SK-MEL-5 (cell line): ENCODE measurements at places on chromosomes 3 and 15. TPM values are rescaled to one million over a fixed set of nuclear protein-coding genes. Genes with fewer than 3 reads are reported as not detected.

DNA sequence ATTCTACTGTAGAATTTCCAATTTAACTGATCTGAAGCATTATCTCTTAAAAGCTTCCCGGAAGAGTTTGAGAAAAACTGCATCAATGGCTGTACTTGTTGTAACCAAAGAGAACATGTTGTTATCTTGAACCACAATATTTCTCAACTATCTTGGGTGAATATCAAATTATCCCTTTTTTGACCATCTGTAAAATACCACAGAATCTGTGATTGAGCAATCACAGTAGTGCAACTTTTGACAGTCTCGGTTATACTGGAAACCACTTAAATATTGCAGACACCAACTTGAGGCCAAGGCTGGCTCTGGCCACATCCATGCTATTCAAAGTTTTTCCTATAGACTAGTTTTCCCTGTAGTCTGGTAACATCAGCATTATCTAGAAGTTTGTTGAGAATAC, 842.8 kb upstream of the EPHA6 start:
- DNase-seq, result no peak

ADCY5 gene
- total RNA-seq, result 1.0 and 1.2 TPM in 2 replicates

DNA sequence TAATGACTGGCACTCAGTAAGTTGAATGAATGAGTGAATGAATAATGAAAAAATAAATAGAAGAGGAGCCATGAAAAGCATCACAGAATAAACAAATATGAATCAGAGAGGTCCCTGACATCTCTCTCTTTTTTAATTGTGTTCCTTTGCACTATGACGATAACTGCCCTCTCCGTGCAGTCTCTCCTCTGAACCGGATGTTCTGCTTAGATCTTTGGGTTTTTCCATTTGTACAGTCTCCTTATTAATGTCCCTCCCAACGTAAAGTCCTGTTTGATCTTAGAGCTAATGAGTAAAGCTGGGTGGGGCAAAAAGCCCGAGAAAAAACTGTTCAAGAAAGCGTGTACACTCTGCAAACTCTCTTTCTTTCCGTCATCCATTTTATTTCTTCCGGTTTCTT, 28.3 kb upstream of the BHLHE40 start:
- no peak for DNase-seq

DUSP7 gene
- total RNA-seq, result 11.9 and 12.6 TPM in 2 replicates

DNA sequence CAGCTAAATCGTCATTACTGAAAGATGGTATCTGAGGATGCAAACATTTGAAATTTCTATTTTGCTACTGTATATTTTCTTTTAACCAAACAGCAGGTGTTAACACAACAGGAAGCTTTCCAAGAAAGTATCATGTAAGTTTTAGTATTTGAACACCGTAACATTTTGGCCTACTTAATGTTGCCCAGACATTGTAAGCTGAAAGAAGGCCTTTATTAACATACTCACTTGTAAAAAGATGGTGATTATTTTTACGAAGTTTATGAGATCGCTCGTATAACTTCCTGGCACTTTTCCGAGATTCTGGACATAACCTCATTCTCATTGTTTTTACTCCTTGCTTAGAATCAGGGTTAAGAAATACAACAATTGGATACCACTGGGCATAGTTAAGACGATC, 95.7 kb downstream of the TJP1 start:
- no peak for DNase-seq

GAP43 gene
- not detected in 2 replicates for total RNA-seq

GRCh38 chr15:76962337-76963013, 30.9 kb downstream of the RCN2 start:
- DNase-seq, result no peak

IGF1R gene
- total RNA-seq, result 20.2 and 31.5 TPM in 2 replicates

KNG1 gene
- total RNA-seq, result not detected in 2 replicates

- DNase-seq, result no peak
Observed at GRCh38 chr3:73245459-73245858, 184.0 kb downstream of the EBLN2 start.

DNA sequence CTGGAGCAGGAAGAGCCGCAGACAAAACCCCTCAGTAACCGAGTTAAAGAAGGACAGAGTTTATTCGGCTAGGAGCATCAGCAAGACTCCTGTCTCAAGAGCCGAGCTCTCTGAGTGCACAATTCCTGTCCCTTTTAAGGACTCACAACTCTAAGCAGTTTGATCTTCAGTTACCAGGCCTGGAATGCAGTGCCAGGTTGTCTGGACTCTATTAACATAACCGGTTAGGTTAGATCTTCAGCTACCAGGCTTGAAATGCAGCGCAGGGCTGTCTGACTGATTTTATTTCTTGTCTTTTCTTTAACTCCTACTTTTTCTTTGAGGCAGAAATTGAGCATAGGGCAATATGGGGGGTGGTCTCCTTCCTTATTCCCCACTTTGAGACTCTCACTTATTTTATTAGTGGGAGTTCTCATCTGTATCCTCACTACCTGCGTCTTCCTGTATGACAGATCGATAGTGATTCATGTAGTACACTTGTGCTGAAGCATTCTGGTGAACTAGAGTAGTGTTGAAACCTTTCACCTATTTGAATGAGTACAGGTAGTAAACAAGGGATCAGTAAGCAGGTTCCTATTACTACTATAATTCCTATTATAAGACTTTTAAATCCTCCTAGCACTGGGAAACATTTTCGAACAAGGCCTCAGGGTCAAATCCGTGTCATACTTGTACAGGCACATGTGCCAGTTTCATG, 325.0 kb downstream of the CGGBP1 start:
- DNase-seq, result no peak

GRCh38 chr3:69244039-69244438, 121.6 kb upstream of the LMOD3 start:
- DNase-seq, result no peak

DNA sequence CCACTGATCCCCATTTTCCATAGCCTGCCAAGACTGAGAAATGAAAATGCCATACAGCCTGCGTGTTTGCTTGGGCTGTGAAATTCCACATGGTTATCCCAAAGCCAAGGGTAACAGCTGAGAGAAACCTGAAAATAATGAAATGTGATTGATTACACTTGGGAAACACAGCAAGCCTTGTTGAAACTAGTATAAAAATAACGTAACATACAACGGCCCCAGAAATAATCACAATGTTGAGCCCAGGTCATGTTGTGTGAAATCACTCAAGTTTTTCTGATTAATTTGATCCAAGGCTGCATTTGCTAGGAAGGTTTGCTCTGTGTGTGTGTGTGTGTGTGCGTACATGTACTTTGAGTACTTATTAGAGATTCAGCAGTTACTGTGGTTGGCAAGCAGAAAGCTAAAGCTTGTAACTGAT, 269.0 kb downstream of the OXSM start:
- no peak for DNase-seq

DNA sequence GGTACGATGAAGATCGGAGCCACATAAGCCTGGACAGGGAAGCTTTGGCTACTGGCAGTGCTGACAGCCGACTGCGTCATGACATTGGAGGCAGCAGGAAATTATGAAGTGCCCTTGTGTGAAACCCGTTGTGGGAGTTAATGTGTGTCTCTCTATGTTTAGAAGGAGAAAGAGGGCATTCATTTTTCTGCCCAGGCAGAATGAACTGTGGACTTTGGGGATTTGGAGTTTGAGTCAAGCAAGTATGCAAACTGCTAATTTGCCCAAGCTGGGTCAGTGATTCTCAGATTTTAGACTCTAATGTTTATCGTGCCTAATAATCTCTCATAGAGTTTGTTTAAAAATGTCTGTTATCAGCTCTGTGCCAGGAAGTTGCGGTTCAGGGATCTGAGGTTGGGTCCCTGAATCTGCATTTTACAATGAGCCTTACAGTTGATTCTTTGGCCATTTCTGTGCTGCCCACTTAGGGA, 5.6 kb downstream of the CTXND1 start:
- peak; percentile 96 for DNase-seq

GRCh38 chr3:60801307-60801706, 449.9 kb downstream of the FHIT start:
- no peak for DNase-seq

DNA sequence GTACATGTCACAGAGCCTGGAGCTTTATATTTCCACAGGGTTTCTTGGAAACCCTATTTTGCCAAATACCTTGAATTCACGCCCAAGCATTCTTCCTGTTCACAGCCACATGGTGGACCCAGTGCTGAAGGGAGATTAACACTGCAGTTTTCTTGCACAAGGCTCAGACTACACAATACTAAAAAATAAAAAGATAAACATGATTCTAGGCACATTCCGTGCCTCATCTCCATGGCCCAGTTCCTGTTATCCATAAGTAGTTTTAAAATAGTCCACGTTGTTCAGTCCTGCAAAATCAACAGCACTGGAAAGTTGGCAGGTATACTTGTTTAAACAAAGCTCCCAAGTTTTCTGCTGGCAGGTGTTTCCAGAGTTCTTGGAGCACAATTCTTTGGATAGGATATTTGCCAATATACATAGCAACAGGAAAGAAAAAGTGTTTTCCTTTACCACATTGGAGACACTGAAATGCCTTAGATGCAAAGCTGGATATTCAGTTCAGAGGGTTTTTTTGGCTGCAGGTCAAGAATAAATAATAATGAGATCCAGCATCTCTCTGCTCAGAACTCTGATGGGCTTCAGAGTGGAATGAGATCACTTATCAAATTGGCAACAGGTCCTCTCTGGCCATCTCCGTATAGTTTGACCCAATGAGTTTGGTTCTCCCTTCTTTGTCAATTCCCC, 88.1 kb upstream of the TGFBR2 start:
- no peak for DNase-seq

DNA sequence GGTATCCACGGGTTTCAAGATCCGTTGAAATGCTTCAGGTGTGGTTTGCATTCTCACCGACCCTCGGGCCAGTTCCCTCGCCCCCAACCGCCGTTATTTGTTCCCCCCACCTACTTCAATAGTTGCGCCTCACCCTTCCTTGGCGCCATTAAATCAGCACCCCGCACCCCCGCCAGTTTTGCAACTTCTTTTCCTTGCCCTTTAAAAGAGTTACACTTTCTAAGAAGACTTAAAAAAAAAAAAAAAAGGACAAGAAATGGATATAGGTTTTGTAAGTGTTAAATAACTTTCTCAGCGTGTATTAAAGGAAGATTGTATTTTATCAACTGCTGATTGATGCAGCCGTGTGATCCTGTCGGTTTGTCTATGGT, 87.2 kb downstream of the NR2F2 start:
- no peak for DNase-seq

DNA sequence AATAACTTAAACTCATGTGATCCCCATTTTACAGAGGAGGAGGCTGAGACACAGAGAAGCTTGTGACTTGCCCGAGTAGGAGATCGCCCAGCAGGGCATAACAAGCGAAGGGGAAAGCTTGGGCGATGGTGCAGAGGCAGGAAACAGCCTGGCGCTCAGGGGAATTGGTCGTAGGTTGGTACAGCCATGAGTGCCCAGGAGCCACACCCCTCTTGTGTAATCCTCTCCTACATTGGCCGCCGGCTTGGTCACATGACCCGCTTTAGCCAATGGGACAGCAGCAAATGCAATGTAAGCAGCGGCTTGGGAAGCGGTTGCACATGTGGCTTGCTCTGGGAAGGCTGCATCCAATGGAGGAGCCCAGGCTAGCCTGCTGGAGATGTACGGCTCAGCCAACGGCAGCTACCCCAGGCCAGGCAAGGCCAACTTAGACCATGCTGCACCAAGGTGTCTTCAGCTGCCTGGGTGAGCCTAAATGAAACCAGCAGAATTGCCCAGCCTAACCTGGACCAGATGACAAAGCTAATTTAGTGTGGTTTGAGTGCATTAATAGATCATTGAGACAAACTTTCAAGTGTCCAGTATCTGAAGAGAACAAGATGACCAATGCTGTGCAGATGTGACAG, 50.3 kb upstream of the SLC6A6 start:
- DNase-seq, result peak; percentile 50

DNA sequence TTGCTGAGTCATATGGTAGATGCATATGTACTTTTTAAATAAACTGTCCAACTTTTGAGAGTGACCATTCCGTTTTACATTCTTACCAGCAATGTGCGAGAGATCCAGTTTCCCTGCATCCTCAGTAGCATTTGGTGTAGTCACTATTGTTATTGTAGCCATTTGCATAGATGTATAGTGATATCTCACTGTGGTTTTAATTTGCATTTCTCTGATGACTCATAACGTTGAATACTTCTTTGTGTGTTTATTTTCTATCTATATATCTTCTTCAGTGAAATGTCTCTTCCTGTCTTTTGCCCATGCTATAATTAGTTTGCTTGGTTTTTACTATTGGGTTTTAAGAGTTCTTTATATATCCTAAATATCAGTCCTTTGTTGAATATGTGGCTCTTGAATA, 255.7 kb upstream of the GRM7 start:
- DNase-seq, result no peak

DNA sequence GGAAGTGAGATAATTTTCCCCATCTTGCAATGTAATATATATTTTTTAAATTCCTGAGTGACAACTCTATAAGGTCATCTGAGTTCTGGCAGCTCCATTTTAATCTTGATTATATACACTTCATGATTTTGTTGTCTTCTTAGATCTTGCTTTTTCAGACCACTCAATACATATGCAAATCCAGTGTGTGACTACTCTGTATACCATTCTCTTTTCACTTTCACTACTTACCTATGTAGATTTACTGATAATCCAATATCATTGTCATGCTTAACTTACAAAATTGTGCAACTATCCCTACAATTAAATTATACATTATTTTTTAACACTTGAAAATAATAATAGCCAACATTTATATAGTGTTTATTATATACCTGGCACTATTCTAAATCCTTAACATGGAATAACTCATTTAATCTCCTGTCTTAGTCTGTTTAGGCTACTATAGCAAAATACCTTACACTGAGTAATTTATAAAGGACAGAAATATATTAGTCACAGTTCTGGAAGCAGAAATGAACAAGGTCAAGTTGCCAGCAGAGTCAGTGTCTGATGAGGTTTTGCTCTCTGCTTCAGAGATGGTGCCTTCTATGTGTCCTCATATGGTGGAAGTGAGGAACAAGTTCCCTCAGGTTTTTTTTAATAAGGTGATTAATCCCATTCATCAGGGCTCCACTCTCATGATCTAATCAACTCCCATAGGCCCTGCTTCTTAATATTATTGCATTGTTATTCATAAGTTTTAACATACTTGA, 338.5 kb downstream of the TUSC7 start:
- DNase-seq, result no peak

GRCh38 chr15:86624261-86625036, 544.8 kb downstream of the AGBL1 start:
- peak; percentile 61 for DNase-seq

- DNase-seq, result no peak
Observed at GRCh38 chr15:42939841-42940240, 19.3 kb upstream of the TTBK2 start.

DNA sequence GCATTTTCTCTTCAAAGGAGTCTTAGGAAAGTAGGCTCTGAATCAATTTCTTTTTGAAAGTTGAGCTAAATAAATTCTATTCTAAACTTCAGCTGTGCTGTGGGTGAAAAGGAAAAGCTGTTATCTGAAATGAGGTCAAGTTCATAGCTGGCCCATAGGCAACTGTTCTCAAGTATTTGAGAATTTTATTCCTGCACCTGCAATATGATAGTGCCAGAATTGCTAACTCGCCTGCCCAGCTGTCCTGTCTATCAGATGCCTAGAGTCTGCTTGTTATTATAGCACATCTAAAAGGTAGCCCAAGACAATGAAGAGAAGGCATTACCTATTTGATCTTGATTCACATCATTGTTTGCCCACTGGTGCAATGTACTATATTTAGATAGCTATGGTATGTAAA, 798.7 kb downstream of the DIPK2A start:
- DNase-seq, result no peak

GRCh38 chr3:153855772-153856171, 265.4 kb upstream of the ARHGEF26 start:
- no peak for DNase-seq

ISG20 gene
- total RNA-seq, result 121 and 125 TPM in 2 replicates

TPRG1 gene
- 0.45 TPM in 1 of 2 replicates, not detected in the other for total RNA-seq

UNC13C gene
- not detected in 2 replicates for total RNA-seq

MKRN2OS gene
- total RNA-seq, result not detected in 2 replicates

GRCh38 chr15:69658411-69658945, 205.9 kb downstream of the RPLP1 start:
- DNase-seq, result no peak

ATP10A gene
- 7.1 TPM in 2 replicates for total RNA-seq
